A673 (cell line): ENCODE measurements at places on chromosomes 1 and 21. TPM values are rescaled to one million over a fixed set of nuclear protein-coding genes. Genes with fewer than 3 reads are reported as not detected.
A peak's percentile ranks its signal among the peaks of the same experiment; 100 is the strongest.

DNA sequence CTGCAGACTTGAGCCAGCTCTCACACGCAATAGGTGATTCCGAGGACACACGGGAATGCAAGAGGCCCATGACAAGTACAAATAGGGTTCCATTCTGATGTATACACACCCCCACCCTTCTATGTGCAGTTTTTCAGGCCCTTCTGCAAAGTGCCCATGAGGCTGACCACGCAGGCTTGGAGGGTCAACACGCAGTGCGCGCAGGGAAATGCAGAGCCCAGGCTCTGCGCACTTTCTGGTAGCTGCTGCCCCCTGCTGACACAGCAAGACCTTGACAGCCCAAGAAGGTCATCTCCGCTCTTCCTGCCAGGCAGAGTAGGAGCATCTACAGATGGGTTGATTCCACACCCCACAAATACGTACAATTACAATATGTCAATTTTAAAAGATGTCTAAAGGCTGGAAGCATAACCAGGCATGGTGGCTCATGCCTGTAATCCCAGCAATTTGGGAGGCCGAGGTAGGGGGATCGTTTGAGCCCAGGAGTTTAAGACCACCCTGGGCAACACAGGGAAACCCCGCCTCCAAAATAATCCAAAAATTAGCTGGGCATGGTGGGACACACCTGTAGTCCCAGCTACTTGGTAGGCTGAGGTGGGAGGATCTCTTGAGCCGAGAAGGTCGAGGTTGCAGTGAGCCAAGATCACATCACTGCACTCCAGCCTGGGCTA lies 18.5 kb downstream of the SH3BP5L start:
- no peak overlapping the region for H3K4me3 ChIP-seq
- peak; percentile 52 for DNase-seq
- H3K36me3 ChIP-seq: no peaks in the 10 kb centered on the region
- H3K27me3 ChIP-seq: peaks cover 3% of the 10 kb centered on the region
- H3K27ac ChIP-seq: no peak overlapping the region

GRCh38 chr1:245960171-245960570 lies 546.9 kb downstream of the SMYD3 start:
- H3K4me1 ChIP-seq: no peaks in the 10 kb centered on the region
- no peak overlapping the region for H3K4me3 ChIP-seq
- H3K27me3 ChIP-seq: no peaks in the 10 kb centered on the region
- H3K27ac ChIP-seq: no peak overlapping the region
- DNase-seq: no peak
- H3K36me3 ChIP-seq: no peaks in the 10 kb centered on the region

DNA sequence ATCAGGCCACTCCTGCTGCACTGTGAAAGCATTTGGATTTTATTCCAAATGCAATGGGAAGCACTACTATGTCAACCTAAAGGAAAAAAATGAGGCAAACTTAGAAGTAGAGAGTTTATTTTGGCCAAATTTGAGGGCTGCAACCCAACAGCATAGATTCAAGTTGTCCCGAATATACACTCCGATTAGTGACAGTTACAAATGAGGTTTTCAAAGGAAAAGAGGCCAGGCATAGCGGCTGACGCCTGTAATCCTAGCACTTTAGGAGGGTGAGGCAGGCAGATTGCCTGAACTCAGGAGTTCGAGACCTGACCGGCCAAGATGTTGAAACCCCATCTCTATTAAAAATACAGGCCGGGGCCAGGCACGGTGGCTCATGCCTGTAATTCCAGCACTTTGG lies 78.9 kb upstream of the PUM1 start:
- no peaks in the 10 kb centered on the region for H3K27me3 ChIP-seq
- H3K4me1 ChIP-seq: no peaks in the 10 kb centered on the region
- H3K4me3 ChIP-seq: no peak overlapping the region
- DNase-seq: no peak

- H3K36me3 ChIP-seq: no peaks in the 10 kb centered on the region
- peaks cover 8% of the 10 kb centered on the region for H3K4me1 ChIP-seq
- no peak for DNase-seq
- H3K4me3 ChIP-seq: no peak overlapping the region
Measured at GRCh38 chr1:55276671-55277376, 61.7 kb upstream of the USP24 start.

DNA sequence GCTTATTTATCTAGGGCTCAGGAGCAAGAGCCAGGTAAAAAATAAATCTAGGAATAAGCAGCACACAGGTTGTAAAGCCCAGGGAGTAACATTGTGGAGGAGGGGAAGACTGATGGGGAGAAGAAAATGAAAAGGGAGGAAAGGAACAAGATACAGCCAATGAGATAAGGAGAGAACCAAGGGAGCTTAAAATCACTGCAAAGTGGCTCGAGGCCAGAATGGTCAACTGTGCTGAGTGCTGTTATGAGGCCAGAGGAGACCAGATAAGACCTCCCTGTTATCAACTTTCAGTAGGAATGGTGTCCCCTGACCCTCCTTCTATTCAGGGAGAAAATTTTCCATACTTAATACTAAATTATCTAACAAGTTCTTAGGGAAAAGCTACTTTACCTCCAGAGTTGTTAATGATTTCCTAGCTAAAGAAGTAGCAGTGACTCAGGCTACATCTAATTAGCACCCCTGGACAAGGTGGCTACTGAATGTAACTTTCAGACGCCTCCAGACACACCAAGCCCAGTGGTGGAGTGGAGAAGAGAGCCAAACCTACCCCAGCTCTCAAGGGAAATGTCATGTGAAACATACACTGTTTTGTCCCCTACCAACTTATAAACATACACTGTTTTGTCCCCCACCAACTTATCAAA lies 25.5 kb downstream of the ENAH start:
- peaks cover 19% of the 10 kb centered on the region for H3K4me1 ChIP-seq
- no peak overlapping the region for H3K27ac ChIP-seq
- no peaks in the 10 kb centered on the region for H3K27me3 ChIP-seq
- no peak for DNase-seq
- H3K4me3 ChIP-seq: no peak overlapping the region

The UTS2 gene
- total RNA-seq: 13.8 and 31.0 TPM in 2 replicates

DNA sequence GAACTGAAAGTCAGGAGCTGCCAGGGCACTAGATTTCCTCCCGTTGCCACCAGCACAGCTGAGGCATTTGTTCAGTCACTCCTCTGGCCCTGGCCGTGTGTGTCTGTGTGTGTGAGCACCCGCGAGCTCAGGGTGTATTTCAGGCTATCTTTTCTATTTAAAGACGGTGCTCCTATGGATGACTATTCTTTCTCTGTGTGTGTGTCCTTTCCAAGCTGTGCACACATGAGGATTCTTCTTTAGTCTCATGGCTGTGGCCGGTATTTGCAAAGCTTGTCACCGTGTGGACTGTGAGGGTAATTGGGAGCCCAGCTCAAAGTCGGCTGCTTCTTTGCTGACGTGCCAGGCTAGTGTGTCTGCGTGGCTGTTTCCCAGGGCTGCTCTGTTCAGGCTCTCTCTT lies 3.0 kb upstream of the KCND3 start:
- no peaks in the 10 kb centered on the region for H3K36me3 ChIP-seq
- peaks cover 19% of the 10 kb centered on the region for H3K4me1 ChIP-seq

- peak; percentile 50 for DNase-seq
- H3K36me3 ChIP-seq: no peaks in the 10 kb centered on the region
- no peak overlapping the region for H3K27ac ChIP-seq
- H3K4me3 ChIP-seq: no peak overlapping the region
- H3K4me1 ChIP-seq: peaks cover 12% of the 10 kb centered on the region
Measured at GRCh38 chr1:27388337-27389005, 4.0 kb upstream of the GPR3 start.

The TEX38 gene
- not detected in 2 replicates for total RNA-seq

DNA sequence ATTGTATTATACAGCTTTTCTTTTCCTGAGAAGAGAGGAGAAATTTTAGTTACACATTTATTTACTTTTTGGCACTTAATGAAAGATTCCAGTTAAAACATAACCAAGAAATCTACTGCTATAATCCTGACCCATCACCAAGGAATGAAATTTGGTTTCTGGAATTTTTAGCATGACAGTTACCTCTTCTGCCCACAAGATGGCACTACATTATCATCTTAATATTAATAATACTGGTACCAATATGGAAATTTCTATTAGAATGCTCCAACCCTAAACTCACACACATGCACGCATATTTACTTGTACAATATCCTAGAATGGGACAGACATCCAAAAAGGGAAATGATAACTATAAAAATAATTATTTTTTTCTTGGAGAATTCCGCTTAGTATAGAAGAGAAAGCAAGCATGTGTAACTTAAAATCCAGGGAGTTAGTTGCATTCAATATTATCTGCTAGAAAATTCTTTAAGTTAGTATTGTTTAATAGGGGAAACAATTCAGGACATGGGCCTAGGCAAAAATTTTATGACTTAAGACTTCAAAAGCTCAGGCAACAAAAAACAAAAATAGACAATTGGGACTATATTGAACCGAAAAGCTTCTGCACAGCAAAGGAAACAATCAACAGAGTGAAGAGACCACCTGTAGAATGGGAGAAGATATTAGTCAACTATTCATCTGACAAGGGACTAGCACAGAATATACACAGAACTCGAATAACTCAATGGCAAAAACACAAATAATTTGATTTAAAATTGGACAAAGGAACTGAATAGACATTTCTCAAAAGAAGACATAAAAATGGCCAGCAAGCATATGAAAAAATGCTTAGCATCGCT lies 37.4 kb downstream of the MAP3K21 start:
- peak; percentile 33 for DNase-seq
- H3K27ac ChIP-seq: no peak overlapping the region
- no peaks in the 10 kb centered on the region for H3K4me1 ChIP-seq
- H3K4me3 ChIP-seq: no peak overlapping the region

GRCh38 chr1:172536256-172536655 lies 3.3 kb downstream of the SUCO start:
- H3K27ac ChIP-seq: no peak overlapping the region
- H3K4me1 ChIP-seq: peaks cover 32% of the 10 kb centered on the region
- H3K4me3 ChIP-seq: no peak overlapping the region
- no peak for DNase-seq
- H3K27me3 ChIP-seq: no peaks in the 10 kb centered on the region

DNA sequence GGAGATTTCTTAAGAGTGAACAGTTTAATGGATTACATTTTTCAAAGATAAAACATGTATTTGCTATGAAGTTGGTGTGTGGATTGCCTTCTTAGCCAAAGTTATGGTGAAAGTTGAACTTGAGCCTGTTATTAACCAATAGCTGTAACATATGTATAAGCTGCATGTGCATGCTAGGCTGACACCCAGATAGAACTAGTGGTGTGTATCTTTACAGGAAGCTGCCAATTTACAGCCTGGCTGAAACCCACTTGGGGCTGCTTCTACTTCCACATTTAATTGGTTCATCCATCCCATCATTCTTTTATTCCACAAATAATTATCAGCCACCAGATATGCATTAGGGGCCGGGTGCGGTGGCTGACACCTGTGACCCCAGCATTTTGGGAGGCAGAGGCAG lies 3.3 kb downstream of the PLA2G5 start:
- H3K27me3 ChIP-seq: no peaks in the 10 kb centered on the region
- no peaks in the 10 kb centered on the region for H3K4me1 ChIP-seq
- no peak overlapping the region for H3K4me3 ChIP-seq
- no peak for DNase-seq
- no peaks in the 10 kb centered on the region for H3K36me3 ChIP-seq

GRCh38 chr21:33543505-33544129 lies 779 bp downstream of the SON start:
- H3K27ac ChIP-seq: peak overlapping the region; percentile 98
- DNase-seq: no peak
- H3K4me3 ChIP-seq: peak overlapping the region; percentile 59

GRCh38 chr1:41014871-41015270 lies 6.7 kb downstream of the SLFNL1 start:
- H3K4me3 ChIP-seq: no peak overlapping the region
- no peak for DNase-seq
- H3K36me3 ChIP-seq: peaks cover 63% of the 10 kb centered on the region
- no peak overlapping the region for H3K27ac ChIP-seq

GRCh38 chr21:33058527-33058926 lies 11.4 kb upstream of the OLIG1 start:
- no peak overlapping the region for H3K27ac ChIP-seq
- no peaks in the 10 kb centered on the region for H3K4me1 ChIP-seq
- DNase-seq: no peak
- no peak overlapping the region for H3K4me3 ChIP-seq

DNA sequence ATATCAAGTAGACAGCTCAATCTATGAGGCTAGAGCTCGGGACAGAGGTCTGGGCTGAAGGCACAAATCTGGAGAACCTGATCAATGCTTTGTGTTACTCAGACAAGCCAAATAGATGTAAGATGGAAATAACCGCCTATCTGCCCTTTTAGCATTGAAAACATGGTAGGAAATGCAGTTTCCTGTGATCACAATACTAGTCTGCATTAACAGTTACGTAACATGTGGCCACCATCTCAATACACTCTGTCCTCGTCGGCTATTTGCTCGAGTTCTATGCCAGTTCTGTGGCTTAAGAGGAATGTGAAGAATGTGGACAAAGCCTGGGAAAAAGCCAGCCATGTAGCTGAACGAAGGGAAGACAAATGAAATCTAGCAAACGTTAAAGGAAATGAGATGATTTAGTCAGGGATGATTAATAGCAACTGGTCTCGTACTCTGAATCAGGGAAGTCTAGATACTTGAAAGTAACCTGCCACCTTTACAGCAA lies 73.3 kb downstream of the HSF2BP start:
- no peaks in the 10 kb centered on the region for H3K36me3 ChIP-seq
- peaks cover 20% of the 10 kb centered on the region for H3K4me1 ChIP-seq
- H3K4me3 ChIP-seq: no peak overlapping the region

The PDE4B gene
- 15.5 and 20.0 TPM in 2 replicates for total RNA-seq

DNA sequence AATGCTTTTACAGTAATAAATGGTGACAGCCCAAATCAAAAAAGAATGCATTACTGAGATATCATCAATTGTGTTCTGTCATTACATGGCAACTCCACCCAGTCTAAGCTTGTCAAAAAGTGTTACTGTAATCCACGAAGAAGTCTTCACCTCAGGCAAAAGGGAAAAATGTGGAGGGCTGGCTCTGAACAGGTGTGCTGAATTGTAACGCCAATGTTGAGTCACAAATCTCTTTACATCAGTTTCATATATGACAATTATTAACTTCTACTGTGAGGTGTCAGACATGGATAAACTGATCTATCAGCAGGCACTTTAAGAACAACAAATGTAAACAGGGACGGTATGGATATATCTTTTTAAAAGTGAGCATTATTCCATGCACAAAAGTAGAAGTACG lies 98.5 kb upstream of the DMRTA2 start:
- no peaks in the 10 kb centered on the region for H3K27me3 ChIP-seq
- H3K36me3 ChIP-seq: no peaks in the 10 kb centered on the region
- H3K4me3 ChIP-seq: no peak overlapping the region
- H3K27ac ChIP-seq: no peak overlapping the region

The RAB13 gene
- 169 and 206 TPM in 2 replicates for total RNA-seq

The BCL10 gene
- total RNA-seq: 18.1 and 20.9 TPM in 2 replicates
